Naive thymus-derived CD4-positive, alpha-beta T cell (primary cell): ENCODE measurements at places on chromosomes 7 and 10. TPM values are rescaled to one million over a fixed set of nuclear protein-coding genes. Genes with fewer than 3 reads are reported as not detected.

DNA sequence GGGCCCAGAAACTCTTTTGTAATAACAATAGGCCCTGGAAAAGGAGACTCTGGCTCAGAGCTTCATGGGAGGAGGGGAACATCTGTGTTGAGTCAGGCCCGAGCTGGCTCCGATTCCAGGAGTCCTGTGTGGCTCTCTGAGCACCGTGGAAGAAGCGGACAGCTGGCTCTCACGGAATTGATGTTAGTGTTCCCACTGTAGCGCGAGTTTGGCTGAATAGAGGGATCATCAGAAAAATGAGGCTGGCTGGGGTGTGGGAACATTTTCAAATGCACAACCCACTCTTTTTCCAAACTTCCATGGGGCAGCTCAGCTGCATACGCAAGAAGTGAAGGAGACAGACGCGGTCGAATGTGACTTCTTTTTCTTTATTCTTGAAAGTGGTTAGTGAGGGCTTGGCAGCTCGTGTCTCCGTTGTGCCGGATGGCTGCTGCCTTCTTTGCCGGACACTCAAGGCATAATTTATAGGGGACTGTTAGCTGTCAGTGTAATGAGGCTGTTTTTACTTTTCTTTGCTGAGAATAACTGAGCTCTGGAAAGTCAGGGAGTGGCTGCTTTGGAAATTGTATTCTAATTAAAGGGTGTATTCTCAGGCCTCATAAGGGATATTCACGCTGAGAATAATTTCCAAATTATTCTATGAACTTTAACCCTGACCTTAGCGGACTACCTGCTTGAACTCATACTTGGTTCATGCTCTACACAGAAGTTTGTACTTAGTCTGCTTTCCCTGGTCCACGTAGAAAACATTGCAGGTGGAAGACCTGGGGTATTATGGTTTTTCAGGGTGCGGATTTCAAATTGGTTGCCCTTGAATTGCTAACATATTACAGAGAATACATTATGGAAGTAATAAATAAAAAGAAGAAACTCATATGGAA lies 23.1 kb downstream of the MDFIC start:
- no peak for DNase-seq

RADIL gene
- not detected for total RNA-seq

SPDYE8 gene
- total RNA-seq = not detected

DNA sequence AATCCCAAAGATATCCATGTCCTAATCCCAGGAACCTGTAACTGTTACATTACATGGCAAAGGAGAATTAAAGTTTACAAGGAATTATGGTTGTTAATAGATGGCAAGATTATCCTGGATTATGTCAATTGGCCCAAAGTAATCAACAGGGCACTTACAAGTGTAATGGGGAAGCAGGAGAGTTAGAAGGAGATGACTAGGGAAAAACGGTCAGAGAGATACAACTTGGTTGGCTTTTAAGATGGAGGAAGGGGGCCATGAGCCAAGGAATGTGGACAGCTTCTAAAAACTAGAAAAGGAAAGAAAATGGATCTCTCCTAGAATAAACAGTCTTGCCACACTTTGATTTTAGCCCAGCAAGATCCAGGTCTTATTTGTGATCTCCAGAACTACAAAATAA lies 3.3 kb downstream of the JMJD1C start:
- DNase-seq = no peak

GRCh38 chr10:43057831-43058340 lies 19.0 kb upstream of the RET start:
- DNase-seq = no peak

IDI2 gene
- not detected for total RNA-seq

SPDYE2B gene
- not detected for total RNA-seq

GRCh38 chr7:151851782-151852181 lies 25.1 kb downstream of the PRKAG2 start:
- no peak for DNase-seq

FAM237B gene
- not detected for total RNA-seq

- no peak for DNase-seq
These were observed 416.2 kb upstream of the NFE2L3 start for GRCh38 chr7:25735674-25736242.

DNA sequence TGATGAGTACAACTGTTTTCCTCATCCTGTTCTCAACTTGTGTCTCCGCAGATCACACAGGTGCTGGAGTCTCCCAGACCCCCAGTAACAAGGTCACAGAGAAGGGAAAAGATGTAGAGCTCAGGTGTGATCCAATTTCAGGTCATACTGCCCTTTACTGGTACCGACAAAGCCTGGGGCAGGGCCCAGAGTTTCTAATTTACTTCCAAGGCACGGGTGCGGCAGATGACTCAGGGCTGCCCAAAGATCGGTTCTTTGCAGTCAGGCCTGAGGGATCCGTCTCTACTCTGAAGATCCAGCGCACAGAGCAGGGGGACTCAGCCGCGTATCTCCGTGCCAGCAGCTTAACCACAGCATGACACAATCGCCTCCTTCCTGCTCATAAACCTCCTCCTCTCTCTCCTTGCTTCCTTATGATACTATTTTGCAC lies 126.7 kb upstream of the PRSS58 start:
- no peak for DNase-seq

DNA sequence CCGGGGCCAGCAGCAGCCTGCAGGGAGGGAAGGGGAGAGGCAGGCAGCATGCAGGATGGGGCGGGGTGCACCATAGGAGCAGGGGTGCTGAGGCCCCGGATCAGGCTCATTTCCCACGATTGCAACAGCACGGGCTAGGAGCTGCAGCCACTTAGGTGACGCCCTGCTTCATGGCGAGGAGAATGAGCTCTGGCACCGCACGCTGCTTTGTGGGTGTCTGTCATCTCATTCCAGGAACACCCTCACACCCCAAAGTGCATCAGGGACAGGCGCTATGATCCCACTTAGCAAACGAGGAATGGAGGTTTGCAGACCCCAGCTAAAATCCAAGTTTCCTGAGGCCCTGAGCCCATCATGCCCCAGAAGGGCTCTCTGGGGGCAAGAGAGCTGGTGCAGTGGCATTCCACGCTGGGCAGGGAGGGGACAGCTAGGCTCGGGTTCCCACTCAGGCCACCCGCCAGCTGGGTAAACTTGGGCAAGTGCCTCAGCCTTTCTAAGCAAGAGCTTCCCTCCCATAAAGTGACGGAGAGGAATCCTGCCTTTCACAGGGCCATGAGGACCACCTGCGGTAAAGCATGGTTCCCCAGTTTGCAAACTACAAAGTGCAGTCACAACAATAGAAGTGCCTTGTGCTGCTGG lies 9.3 kb downstream of the KCNH2 start:
- DNase-seq = no peak

OPN1SW gene
- total RNA-seq = not detected

PDLIM1 gene
- total RNA-seq = 11.8 TPM

DNA sequence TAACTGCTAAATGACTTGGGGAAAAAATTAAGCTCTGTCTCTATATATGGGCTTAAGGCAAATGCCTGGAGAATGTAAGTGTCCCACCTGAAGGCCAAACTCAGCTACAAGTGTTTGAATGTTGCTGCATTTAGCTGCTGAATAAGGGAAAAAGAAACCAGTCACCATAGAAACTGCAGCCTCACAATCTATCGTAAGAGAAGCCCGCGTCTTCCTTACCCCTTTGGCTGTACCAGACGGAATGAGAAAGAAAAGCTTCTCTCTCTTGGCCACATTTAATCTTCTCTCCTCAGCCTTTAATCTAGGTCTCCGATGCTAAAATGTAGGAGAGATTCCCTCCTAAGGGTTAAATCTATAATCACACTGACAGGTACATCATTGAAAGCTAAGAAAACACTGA lies 147.2 kb downstream of the SFMBT2 start:
- no peak for DNase-seq

ATOH7 gene
- total RNA-seq = not detected in 2 replicates

HYAL4 gene
- total RNA-seq = 0.19 TPM

GRCh38 chr10:99590799-99591198 lies 29.4 kb downstream of the SLC25A28 start:
- no peak for DNase-seq

GBX1 gene
- not detected for total RNA-seq

DNA sequence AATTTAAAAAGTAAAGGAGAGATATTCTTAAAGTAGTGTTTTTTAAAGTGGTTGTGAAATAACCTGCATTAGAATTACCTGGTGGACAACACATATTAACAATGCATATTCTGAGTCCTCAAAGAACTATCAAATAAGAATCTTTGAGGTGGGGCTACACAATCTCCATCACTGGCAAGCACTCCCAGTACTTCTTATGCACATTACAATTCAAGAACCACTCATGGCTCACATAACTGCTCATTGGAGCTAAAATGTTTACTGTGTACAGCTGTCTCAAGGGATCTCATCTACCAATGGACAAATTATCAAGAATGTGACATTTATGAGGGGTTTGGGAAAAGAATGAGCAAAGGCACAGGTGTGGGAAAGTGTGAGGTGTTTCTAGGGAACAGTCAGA lies 692.0 kb downstream of the PHTF2 start:
- no peak for DNase-seq

- no peak for DNase-seq
These were observed 2.6 kb downstream of the NRG3 start for GRCh38 chr10:81877596-81877995.
